ENCODE measurements at places on chromosomes 5 and 9. TPM values are rescaled to one million over a fixed set of nuclear protein-coding genes. Genes with fewer than 3 reads are reported as not detected.

- H3K27me3 ChIP-seq: no peaks in the 10 kb centered on the region
- H3K4me1 ChIP-seq: no peaks in the 10 kb centered on the region
Observed at GRCh38 chr5:164650427-164650826, 1145.0 kb downstream of the MAT2B start.

DNA sequence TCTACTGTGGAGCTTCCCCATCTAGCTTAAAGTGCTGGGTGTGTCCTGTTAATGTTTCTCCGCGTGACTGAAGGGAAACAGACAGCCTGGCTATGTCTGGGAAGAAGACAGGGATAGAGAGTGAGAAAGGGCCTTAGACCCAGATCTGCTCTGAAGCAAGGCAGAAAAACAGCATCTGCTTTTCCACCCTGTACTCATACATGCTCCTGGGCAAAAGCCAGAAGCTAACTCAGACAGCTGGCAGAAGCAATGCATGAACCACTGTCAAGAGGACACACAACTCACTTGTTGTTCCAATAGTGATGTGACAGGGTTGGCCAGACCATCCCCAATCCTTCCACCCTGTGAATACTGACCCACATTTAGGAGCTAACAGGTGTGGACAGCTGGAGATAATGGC, 63.3 kb downstream of the DPYSL3 start:
- H3K27me3 ChIP-seq: peaks cover 5% of the 10 kb centered on the region
- no peak for DNase-seq
- no peak overlapping the region for H3K27ac ChIP-seq
- H3K4me1 ChIP-seq: no peaks in the 10 kb centered on the region

WDR36 gene
- 10.2 TPM for polyA plus RNA-seq

TUT7 gene
- polyA plus RNA-seq: 34.4 TPM

GNA14 gene
- polyA plus RNA-seq: not detected

RNF183 gene
- polyA plus RNA-seq: not detected

DPYSL3 gene
- polyA plus RNA-seq: not detected

Measured in immature natural killer cell (primary cell).